NK-92 treated with Interleukin-12 subunit alpha and Interleukin-12 subunit beta, amount 100 ng/mL, for 24 hours (cell line): ENCODE measurements at places on chromosomes 2 and 18.

DNA sequence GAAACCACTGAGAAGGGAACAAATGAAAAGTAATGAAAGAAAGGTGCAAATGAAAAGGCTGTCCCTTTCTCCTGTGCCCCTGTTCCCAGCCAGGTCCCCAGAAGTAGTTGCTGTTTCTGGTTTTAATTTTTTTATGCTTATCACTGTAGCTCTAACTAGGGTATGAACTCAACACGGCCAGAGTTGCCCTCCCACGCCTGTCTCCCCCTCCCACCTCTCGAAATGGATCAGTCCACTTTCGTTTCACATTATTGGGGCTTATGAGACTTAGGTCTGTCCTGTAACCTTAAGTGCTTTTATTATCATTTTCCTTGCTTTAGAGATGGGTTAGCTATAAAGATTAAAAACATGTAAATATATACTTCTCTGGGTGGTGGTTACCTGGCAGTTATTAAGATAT lies 8.6 kb downstream of the RBFA start:
- no peak for DNase-seq

GRCh38 chr2:69165091-69165880 lies 152.3 kb downstream of the ANTXR1 start:
- no peak for DNase-seq

GRCh38 chr2:109312902-109313301 lies 183.9 kb downstream of the SH3RF3 start:
- DNase-seq = no peak

DNA sequence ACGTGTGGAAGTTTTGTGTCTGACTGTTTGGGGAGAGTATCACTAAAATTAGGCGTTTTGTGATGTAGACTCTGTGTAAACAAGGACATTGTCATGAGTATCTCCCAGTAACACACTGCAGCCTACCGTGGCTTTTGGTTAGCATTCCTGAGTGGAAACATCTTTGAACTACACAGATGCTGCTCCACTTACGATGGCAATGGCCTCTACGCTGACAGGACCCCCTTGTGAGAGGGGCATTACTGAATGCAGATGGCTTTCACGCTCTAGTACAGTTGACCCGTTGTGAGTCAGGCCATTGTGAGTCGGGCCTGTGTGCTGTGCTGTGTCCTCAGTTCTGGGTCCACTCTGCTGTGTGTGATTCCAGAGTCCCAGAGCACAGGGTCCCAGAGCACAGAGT lies 34.4 kb upstream of the ADNP2 start:
- no peak for DNase-seq

DNA sequence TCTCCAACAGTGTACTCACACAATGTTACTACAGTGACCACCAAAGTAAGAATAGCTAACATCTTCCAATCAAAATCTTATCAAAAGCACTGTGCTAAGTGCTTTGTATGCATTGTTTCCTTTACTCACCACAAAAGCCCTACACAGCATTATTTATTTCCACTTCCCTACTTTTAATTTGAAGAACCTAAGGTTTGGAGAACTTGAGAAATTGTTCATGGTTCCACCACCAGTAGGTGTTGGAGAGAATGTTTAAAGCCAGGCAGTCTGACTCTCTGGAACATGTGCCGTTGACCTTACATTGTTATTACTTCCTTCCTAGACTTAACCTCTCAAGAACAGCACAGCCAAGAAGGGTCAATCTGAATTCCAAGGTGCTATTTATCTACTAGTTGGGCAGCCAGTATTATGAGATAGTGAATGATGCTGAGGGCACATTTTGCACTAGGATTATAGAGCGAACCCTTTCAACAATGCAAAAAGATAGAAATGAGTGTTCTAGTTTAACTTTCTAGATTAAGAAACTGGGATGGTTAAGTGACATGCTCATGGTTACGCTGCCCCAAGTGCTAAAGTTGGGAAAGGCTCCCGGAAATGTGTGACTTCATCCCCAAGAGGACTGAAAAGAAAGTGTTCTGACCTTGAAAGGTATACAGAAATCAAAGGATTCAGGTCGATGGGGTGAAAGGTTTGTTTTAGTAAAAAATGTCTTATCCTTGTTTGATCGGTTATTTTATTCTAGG lies 55.2 kb upstream of the FAM136A start:
- no peak for DNase-seq

DNA sequence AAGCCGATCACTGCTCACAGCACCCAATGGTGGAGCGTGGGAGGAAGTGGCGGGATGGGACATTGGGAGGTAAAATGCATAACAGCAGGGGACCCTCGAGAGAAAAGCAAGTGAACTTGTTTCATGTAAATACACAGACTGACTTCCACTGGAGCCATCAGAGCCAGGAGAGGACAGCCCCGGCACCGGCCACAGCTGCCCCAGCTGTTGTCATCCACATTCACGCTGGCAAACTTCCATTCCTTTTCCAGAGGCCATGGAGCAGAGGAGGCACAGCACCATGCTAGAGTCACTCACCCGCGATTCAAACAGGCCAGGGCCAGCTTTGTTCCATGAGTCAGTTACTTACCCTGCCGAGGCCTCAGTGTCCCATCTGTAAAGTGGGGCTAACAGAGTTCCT lies 610.9 kb upstream of the SALL3 start:
- no peak for DNase-seq

GRCh38 chr2:62473246-62473827 lies 32.7 kb downstream of the TMEM17 start:
- DNase-seq = no peak

DNA sequence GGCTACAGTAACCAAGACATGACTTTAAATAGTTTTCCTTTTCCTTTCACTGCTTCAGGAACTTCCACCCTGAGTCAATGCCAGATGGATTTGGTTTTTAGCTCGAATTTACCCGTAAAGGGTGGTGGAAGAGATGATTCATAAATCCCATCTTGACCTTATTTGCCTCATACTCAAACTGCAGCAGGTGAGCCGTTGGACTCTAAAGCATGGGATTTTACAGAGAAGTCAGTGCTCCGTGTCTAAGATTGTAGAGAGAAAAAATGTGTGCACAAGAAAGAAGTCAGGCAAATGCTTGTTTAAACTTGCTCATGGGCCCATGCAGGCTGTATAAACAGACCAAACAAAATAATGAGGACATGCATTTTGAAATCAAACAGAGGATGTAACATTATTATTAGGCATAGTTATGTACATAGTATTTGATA lies 369.7 kb upstream of the TRIB2 start:
- no peak for DNase-seq

GRCh38 chr2:127406454-127406853 lies 11.8 kb upstream of the PROC start:
- DNase-seq = no peak

- DNase-seq = no peak
Measured at GRCh38 chr2:9170458-9171130, 36.0 kb upstream of the ASAP2 start.

GRCh38 chr18:70334728-70335329 lies 46.0 kb downstream of the SOCS6 start:
- DNase-seq = no peak

- no peak for DNase-seq
Measured at GRCh38 chr2:224901121-224901676, 141.1 kb downstream of the DOCK10 start.

- no peak for DNase-seq
Measured at GRCh38 chr18:24543795-24544498, 83.5 kb downstream of the HRH4 start.

- DNase-seq = no peak
Measured at GRCh38 chr2:221914334-221914880, 342.3 kb upstream of the EPHA4 start.

DNA sequence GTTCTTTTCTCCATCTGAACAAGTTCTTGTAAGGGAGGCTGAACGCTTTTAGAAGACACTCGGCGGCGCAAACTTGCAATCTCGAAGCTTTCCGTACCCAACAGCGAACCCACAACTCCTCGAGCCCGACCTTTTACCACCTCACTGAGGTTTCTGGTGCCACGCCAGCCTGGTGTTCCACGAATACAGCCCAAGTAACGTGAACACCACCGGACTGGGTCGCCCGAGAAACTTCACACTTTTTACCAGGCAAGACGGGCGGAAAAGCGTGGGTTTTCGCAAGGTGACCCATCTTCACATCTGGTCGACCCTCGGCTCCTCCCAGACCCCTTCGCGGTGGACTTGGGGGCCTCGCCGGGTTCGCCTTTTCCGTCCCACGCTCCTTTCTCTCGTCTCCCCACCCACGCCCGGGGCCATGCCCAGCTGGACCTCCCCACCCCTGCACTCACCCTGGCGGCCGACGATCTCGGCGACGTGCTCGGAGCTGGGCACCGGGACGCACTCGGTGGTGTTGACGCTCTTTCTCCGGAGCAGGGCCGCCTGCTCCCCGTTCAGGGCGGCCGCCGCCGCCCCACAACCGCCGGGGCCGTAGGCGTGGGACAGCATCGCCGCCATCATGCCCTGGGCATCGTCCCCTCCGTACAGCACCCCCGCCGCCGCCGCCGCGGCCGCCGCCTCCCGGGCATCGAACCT lies 1.2 kb downstream of the MEX3C start:
- DNase-seq = peak; percentile 81

GRCh38 chr18:79200546-79201268 lies 131.5 kb downstream of the ATP9B start:
- DNase-seq = no peak

- no peak for DNase-seq
Measured at GRCh38 chr2:241812730-241813643, 4.0 kb downstream of the NEU4 start.

GRCh38 chr18:28736223-28736622 lies 559.3 kb upstream of the CDH2 start:
- DNase-seq = no peak

GRCh38 chr2:110735366-110735765 lies 3.0 kb downstream of the ACOXL start:
- DNase-seq = no peak

DNA sequence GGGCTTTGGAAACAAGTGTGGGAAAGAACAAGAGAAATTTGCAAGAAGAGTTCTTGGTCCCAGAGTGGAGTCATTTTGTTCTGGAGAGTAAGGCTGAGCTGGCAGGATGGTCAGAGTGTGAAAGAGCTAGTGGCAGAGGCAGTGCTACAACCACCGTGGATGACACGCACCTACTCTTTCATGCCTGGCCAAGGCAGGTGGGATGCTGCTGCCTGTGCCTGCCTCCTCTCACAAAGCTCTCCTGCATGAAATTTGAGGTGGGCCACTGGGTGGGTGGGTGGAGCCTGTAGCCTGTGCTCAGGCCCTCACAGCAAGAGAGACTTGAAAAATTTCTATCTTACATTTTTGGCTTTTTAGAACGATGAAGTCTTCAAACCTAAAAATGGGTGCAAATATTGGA lies 9.4 kb upstream of the INO80C start:
- no peak for DNase-seq

GRCh38 chr2:67208887-67209500 lies 188.1 kb upstream of the ETAA1 start:
- DNase-seq = no peak

DNA sequence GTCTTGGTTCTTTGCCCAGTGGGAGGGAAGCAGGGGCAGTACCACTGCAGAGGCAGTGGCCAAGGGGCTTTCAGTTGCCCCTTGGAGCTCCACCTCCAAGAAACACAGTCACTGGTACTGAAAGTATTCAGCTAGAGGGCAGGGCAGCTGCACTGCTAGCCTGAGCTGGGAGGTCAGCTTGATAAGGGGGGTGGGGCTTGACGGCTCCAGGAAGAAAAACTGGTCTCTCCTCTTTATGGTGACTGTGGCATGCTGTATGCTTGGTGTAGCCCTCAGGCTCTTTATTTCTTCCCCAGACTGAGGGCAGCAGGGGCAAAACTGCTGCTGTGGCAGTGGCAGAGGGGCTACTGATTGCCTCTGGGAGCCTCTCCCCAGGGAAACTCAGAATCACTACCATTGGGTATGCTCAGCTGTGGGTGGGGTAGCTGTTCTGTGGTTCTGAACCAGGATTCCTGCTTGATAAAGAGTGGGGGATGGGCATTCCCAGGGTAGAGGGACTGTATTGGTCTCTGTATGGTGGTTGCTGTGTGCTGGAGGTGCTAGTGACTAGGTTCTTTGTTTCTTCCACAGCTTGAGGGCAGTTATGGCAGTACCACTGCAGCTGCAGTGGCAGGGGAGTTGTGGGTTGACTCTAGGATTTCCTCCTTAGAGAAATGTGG lies 134.6 kb upstream of the SCN7A start:
- DNase-seq = no peak

GRCh38 chr2:144796936-144797335 lies 277.0 kb upstream of the ZEB2 start:
- no peak for DNase-seq

GRCh38 chr2:177335917-177336450 lies 56.6 kb upstream of the AGPS start:
- no peak for DNase-seq

DNA sequence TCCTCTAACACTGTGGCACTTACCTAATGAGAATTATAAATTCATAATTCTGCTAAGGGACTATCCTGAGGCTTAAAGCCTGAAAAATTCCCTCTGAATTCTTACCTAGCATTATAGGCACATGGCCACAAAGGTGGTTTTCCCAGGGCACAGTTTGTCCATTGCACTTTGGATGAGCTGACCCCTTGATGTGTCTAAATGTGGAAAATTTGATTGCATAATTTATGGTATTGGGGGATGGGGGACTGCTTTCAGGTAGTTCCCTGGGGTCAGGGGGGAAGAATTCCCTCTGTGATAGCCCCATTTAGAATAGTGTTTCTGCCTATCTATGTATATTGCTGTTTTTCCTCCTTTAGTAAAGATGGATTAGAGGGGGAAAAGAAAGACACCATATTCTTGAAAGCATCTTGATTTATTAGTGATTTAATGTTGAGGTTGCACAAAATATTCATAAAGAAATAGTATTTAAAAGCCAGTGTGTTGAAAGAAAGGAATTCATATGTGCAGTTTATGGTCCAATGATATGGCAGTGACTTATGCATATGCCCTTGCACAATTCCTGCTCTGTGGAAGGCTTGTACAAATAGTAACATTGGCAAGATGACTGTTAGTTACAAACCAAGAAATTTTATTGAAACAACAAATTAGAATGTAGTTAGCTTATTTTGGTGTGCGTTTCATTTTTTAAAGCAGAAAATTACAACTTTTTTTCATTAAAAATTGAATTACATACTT lies 8.7 kb upstream of the HTR2B start:
- DNase-seq = no peak

GRCh38 chr2:40210968-40211353 lies 240.9 kb downstream of the SLC8A1 start:
- DNase-seq = no peak
